Stimulated activated memory B cell treated with anti-CD40 and anti-IgM and Interleukin-4, amounts not matched to agents 10 μg/mL and 1 μg/mL and 100 μg/mL, for 72 hours (primary cell): ENCODE measurements at places on chromosomes 7 and 10.

- H3K4me3 ChIP-seq: no peak overlapping the region
- H3K27ac ChIP-seq: no peak overlapping the region
Measured at GRCh38 chr10:100368721-100369120, 21.7 kb downstream of the SCD start.

DNA sequence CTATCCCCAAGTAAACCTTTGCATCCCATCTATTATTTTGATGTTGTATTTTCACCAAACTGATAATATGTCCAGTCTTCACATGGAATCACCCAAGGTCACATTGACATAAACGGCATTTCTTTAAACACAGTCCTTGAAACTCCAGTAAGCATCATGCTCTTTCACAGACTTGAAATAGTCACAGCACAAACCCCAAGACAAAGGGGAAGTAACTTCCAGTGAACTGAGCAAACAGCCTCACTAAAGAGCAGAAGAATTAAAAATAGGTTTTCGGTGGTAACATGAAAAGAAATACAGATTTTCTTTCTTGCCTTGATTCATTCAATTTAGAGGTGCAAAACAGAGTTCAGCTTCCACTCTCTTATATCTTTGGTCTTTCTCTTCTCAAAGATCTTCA, 253.7 kb downstream of the SFMBT2 start:
- peak overlapping the region; percentile 79 for H3K27ac ChIP-seq
- peaks cover 41% of the 10 kb centered on the region for H3K4me1 ChIP-seq
- no peaks in the 10 kb centered on the region for H3K27me3 ChIP-seq
- H3K36me3 ChIP-seq: peaks cover 41% of the 10 kb centered on the region
- peak; percentile 85 for ATAC-seq

DNA sequence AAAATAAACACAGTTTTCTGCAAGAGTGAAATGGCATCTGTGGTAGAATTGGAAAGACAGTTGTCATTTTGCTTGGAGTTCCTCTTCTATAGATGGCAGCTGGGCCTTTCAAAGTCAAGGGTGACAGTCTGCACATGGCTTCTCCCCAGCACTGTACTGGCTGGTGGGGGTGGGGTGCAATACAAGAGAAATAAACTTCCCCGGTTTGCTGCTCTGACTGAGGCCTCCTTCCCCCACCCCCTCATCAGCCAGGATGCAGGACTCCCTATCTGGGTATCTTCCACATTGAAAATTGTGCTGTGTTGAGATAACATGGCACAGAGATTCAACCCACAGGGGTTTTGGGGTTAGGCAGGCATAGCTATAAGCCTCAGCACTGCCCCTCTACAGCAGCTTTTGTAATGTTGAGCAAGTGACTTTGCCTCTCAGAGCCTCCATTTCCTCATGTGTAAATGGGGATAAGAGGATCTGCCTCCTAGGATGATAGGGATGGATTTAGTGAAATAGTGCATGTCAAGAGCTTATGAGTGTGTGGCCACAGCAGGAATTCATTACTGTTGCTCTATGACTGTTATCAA, 85.8 kb upstream of the WDR11 start:
- H3K4me1 ChIP-seq: no peaks in the 10 kb centered on the region
- no peak overlapping the region for H3K27ac ChIP-seq
- H3K4me3 ChIP-seq: no peak overlapping the region
- H3K27me3 ChIP-seq: no peaks in the 10 kb centered on the region
- H3K36me3 ChIP-seq: no peaks in the 10 kb centered on the region

GRCh38 chr10:122678266-122678665, 21.4 kb downstream of the C10orf120 start:
- no peaks in the 10 kb centered on the region for H3K4me1 ChIP-seq
- ATAC-seq: no peak
- no peak overlapping the region for H3K27ac ChIP-seq
- no peak overlapping the region for H3K4me3 ChIP-seq

- H3K27me3 ChIP-seq: no peaks in the 10 kb centered on the region
- no peaks in the 10 kb centered on the region for H3K36me3 ChIP-seq
- no peak overlapping the region for H3K27ac ChIP-seq
- no peak overlapping the region for H3K4me3 ChIP-seq
- no peak for ATAC-seq
- no peaks in the 10 kb centered on the region for H3K4me1 ChIP-seq
Measured at GRCh38 chr7:118252087-118252486, 27.6 kb downstream of the ANKRD7 start.

GRCh38 chr10:46293228-46293627, 6.4 kb downstream of the ANTXRL start:
- no peak overlapping the region for H3K4me3 ChIP-seq
- H3K27me3 ChIP-seq: peaks cover 6% of the 10 kb centered on the region
- H3K36me3 ChIP-seq: no peaks in the 10 kb centered on the region
- peaks cover 5% of the 10 kb centered on the region for H3K4me1 ChIP-seq

DNA sequence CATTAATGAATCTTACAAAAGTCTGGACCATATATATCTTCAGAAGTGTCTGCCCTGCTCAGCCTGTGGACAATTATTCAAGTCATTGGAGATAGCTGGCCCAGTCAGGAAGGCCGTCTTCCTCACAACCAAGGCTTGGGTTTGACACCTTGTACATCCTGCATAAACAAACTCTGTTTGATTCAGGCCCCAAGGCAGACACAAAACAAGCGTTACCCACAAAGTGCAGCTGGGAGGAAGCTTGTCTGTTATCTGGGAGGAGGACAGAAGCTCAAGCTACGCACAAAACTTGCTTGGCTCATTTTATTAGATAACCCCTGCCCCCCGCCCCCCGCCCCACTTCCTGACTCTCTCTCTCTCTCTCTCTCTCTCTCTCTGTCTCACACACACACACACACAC, 166.9 kb upstream of the WDR11 start:
- H3K4me1 ChIP-seq: no peaks in the 10 kb centered on the region
- no peaks in the 10 kb centered on the region for H3K36me3 ChIP-seq
- H3K4me3 ChIP-seq: no peak overlapping the region

DNA sequence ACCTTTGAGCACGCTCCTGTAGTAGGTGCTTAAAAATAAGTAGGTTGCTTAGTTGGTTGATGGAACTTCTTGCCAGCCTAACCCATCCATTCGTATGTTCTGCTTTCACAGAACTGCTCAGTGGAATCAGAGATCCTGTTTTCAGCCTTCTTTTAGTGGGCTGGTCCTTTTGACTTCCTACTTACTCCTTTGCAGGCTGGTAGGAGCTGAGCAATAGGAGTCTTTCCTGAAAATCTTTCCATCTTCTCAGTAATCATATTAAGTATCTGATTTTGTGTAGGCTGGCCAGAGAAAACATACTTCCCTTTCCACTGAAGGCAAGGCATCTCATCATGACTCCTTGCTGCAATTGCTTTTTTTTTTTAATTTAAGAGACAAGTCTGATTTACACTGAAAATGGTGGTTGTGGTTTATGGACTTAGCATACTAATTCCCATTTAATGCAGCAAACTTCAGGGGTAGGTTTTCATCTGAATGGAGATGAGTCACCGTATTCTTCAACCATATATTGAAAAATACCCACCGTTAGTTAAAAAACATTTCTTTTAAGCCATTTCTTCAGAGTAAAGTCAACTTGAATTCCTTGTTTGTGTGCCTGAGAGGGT, 208.0 kb downstream of the ZNF365 start:
- H3K4me1 ChIP-seq: peaks cover 32% of the 10 kb centered on the region
- H3K36me3 ChIP-seq: no peaks in the 10 kb centered on the region
- no peak overlapping the region for H3K4me3 ChIP-seq
- no peak for ATAC-seq

DNA sequence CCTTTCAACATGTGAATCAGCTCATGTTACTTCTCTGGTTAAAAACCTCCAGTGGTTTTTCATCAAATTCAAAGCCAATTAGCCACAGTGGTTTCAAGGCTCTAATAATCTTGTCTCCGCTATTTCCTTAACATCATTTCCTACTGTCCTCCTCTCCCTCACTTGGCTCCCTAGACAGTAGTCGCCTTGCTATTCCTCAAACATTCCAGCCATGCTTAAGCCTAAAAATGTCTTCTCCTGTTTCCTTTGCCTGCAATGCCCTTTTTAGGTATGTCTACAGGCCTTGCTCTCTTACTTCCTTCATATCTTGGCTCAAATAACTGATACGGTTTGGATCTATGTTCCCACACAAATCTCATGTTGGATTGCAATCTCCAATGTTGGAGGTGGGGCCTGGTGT, 779.4 kb upstream of the LRRN3 start:
- H3K27me3 ChIP-seq: no peaks in the 10 kb centered on the region
- no peak overlapping the region for H3K4me3 ChIP-seq
- no peaks in the 10 kb centered on the region for H3K4me1 ChIP-seq
- ATAC-seq: no peak
- no peak overlapping the region for H3K27ac ChIP-seq
- no peaks in the 10 kb centered on the region for H3K36me3 ChIP-seq

DNA sequence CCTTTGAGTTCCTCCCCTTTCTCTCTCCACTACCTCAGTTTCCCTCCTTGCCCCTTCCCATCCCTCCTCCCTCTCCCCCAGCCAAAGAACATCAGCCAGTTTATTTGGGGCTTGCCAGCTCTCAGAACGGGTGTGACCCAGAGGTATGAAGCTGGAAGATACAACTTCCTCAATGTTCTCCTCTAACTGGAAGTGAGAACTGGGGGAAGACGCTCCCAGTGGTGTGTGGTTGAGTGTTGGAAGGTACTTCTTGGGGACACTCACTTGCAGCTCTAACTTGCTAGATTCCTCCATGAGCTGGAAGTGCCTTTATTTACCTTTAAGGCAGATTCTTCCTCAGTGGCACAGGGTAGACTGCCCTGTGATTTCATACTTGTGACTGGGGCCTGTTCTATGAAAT, 110.5 kb upstream of the HABP2 start:
- no peak overlapping the region for H3K27ac ChIP-seq
- H3K27me3 ChIP-seq: peaks cover 30% of the 10 kb centered on the region
- no peaks in the 10 kb centered on the region for H3K36me3 ChIP-seq
- no peaks in the 10 kb centered on the region for H3K4me1 ChIP-seq

DNA sequence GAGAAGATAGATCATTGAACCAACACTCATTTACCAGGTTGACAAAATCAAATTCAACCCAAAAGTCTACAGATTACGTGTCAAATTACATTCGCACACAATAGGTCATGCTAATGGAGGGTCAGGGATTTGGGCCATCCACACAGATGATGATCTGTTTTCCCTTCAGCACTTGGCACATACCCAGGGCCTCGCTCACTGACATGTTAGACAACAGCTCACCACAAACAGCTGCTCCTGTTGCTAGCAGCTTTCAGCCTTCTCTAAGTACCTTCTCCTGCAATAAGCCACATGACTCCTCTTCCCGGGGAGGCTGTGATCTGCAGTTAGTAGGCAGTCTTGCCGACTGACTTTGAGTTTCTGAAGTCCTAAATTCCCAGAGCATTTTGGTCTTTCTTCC, 18.4 kb downstream of the NKX2-3 start:
- H3K4me1 ChIP-seq: peaks cover 4% of the 10 kb centered on the region
- H3K27ac ChIP-seq: no peak overlapping the region
- no peak overlapping the region for H3K4me3 ChIP-seq
- H3K27me3 ChIP-seq: peaks cover 62% of the 10 kb centered on the region

DNA sequence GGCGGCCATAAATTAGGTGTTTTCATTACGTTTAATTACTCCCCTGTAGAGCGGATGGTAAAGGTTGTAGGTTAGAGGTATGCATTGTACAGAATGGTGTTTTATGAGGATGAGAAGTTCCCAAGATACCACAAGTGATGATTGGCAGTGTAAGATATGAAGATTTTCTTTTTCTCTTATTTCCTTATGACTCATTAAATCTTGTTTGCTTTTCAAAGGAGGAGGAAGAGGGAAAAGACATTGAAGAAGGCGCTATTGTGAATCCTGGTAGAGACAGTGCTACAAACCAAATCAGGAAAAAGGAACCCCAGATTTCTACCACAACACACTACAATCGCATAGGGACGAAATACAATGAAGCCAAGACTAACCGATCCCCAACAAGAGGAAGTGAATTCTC, 133.9 kb downstream of the AASS start:
- ATAC-seq: no peak
- no peak overlapping the region for H3K4me3 ChIP-seq
- H3K27ac ChIP-seq: no peak overlapping the region
- H3K4me1 ChIP-seq: no peaks in the 10 kb centered on the region
- H3K27me3 ChIP-seq: no peaks in the 10 kb centered on the region
- no peaks in the 10 kb centered on the region for H3K36me3 ChIP-seq

GRCh38 chr10:50512214-50512595, 111.6 kb downstream of the SGMS1 start:
- peak overlapping the region; percentile 1 for H3K27ac ChIP-seq
- H3K4me1 ChIP-seq: peaks cover 69% of the 10 kb centered on the region
- H3K27me3 ChIP-seq: no peaks in the 10 kb centered on the region
- no peak for ATAC-seq
- H3K4me3 ChIP-seq: no peak overlapping the region

GRCh38 chr7:81339946-81340345, 421.1 kb upstream of the SEMA3C start:
- no peak for ATAC-seq
- no peaks in the 10 kb centered on the region for H3K27me3 ChIP-seq
- no peaks in the 10 kb centered on the region for H3K36me3 ChIP-seq

GRCh38 chr10:110165239-110165638, 42.2 kb upstream of the MXI1 start:
- H3K4me3 ChIP-seq: no peak overlapping the region
- ATAC-seq: no peak
- peaks cover 69% of the 10 kb centered on the region for H3K27me3 ChIP-seq
- H3K4me1 ChIP-seq: peaks cover 28% of the 10 kb centered on the region

DNA sequence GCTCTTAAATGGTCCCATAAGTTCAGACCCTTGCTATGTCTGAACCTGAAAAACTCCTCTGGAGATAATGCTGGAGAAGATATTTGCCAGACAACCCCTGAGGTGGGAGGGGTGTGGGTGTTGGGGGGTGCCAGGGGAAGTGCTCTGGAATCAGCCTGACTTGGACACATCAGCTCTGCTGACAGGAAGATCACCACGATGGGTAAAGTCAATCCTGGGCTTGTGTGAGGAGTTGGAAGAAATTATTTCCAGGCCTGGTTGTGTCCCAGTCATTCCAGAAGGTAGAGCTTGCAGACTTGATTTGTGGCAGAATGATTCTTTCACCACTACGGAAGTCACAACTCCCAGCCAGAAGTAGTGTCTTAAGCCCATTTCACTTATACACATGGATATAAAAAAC, 60.3 kb upstream of the UNC5B start:
- H3K36me3 ChIP-seq: no peaks in the 10 kb centered on the region
- ATAC-seq: no peak
- H3K27me3 ChIP-seq: no peaks in the 10 kb centered on the region

DNA sequence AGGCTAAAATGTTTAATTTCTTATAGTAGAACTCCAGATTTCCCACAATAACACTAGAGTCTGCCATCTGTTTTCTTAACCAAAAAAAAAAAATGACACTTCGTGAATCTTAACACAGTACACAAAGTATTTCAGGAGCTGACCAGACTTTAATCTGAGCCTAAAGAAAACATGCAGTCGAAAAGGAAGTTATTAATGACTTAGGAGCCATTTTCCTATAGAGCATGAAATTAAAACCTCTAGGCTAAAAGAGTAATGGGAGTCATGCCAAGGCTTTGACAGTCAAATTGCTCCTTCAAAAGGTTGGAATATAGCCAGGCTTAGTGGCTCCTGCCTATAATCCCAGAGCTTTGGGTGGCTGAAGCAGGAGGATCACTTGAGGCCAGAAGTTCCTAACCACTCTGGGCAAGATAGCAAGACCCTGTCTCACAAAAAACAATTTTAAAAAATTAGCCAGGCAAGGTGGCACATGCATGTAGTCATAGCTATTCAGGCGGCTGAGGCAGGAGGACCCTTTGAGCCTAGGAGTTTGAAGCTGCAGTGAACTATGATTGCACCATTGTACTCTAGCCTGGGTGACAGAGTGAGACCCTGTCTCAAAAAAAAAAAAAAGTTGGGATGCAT, 13.6 kb downstream of the MICU1 start:
- no peak for ATAC-seq
- H3K4me1 ChIP-seq: peaks cover 51% of the 10 kb centered on the region
- peak overlapping the region; percentile 33 for H3K4me3 ChIP-seq
- peaks cover 38% of the 10 kb centered on the region for H3K36me3 ChIP-seq
- H3K27ac ChIP-seq: peak overlapping the region; percentile 48

- ATAC-seq: peak; percentile 63
- H3K27ac ChIP-seq: no peak overlapping the region
- H3K36me3 ChIP-seq: no peaks in the 10 kb centered on the region
Measured at GRCh38 chr10:48493083-48493871, 111.6 kb downstream of the ARHGAP22 start.
